Omental fat pad (tissue), 4 donors: ENCODE measurements at places on chromosomes 12 and 14. TPM values are rescaled to one million over a fixed set of nuclear protein-coding genes. Genes with fewer than 3 reads are reported as not detected.

DNA sequence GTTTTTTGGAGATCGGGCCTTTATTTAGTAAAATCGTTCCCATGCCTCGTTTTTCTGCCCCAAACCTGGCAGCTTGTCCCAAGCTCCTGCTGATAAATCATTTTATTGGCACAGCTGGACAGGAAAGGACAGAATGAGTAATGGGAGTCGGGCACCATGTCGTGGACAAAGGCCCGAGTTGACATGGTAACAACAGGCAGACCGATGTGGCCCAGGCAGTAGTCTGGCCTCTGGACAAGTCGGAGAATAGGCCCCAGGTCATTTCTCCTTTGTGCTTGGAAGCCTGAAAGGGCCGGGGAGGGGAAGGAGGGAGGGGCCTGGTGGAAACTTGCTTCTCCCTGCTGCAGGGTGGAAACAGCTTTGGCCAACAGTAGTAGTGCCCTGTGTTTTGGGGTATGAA is 234.9 kb downstream of the SUDS3 start:
- DNase-seq: no peak

GRCh38 chr12:114986178-114986714 is 302.3 kb upstream of the TBX3 start:
- DNase-seq: no peak

- no peak for DNase-seq
Observed at GRCh38 chr12:95130096-95130495, 56.7 kb upstream of the NR2C1 start.

DNA sequence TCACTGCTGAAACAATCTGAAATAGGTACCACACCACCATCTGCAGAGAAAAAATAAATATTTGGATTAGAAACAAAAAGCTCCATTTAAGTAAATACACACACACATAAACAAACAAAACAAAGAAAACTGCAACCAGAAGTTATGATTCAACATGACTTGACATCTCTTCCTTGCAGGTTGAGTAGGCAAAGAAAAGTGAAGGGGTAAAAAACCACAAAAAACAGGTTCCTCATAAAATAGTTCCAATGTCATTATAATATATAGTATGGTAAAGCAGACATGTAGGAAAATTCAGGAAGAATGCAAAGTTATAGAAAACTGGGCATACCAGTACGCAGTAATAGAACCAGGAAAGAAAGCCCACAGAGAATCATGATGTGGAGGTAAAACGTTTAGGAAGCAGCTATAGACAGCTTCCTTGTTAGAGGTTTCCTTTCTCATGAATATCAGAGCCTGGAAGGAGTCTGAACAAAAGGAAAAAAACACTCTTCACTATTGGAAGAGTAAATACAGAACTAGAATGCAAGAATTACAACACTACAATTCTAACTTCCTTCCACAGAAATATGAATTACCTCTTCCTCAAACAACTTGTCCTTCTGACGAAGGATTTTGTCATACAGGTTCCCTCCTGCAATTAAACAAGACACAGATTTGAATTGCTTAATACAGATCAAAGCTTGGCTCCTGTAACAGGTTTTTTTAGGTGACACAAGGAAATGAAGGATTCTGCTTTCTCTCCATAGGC is 6.1 kb downstream of the NEK9 start:
- DNase-seq: no peak

- no peak for DNase-seq
Observed at GRCh38 chr14:93099196-93099595, 16.5 kb downstream of the ITPK1 start.

DNA sequence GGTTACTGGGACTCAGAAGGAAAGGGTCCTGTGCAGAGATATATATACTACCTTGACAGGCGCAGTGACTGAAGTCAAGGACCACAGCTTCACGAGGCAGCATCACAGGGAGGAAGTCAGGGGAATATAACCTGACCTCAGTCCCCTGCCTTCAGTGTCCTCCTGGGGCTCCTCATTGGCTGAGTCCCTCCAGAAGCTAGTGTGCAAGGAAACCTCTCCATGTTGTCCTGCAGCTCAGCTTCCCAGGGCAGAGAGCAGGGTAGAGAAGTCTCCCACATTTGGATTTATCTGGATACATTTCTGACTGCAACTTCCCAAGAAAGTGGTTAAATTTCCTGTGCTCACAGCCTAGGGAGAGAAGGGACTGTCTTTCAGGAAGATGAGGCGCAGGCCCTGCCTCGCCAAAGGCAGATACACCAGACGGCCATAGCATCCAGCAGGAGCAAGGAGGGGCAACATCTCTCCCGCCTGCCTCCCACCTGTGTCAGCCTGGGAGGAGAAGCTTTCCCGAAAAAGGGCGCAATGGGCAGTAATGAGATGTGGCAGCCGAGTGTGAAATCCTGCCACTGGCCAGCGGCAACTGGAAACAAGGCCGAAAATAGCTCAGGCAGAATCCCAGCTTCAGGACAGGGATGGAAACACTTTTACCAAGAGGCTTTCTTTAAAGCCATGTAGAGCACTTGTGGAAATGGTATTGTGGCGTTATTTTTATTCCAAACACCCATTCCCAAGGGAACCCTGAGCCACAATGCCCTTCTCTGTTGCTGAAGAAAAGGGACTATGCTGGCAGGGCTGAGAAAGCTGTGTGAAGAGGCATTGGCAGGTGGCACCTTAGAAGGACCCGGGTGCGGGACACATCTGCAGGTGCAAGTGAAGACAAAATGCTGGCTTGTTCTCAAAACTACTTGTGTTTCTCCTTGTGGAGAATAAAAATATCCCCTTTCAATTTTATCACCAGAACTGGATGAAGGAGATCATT is 54.9 kb upstream of the HIF1A start:
- DNase-seq: no peak

DNA sequence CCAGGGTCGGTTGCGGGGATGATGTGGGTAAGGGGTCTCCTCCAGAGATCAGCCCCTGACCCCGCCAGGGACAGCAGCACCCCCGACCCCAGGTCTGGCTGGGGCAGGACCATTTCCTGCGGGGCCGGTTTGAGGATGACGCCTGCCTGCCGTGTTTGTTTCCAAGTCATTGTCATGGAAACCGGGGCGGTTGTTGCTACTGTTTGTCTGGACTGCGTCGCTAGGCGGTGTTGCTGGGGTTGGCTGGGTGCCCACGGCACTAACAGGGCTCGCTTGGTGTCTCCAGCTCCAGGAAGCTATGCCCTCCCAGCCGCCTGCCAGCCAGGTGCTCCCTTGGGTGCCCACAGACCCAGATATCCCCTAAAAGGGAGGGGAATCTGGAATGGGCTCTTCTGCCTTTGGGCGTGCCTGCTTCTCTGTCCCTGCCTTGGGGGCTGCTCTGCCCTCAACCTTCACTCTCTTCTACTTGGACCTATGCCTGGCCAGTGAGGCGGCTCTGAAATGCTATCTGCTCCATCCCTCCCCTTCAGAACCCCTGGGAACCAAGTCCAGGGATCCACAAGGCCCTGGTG is 4.7 kb upstream of the CRIP1 start:
- DNase-seq: peak; percentile 94

- DNase-seq: no peak
Observed at GRCh38 chr12:43832463-43833168, 3.3 kb upstream of the TMEM117 start.

DNA sequence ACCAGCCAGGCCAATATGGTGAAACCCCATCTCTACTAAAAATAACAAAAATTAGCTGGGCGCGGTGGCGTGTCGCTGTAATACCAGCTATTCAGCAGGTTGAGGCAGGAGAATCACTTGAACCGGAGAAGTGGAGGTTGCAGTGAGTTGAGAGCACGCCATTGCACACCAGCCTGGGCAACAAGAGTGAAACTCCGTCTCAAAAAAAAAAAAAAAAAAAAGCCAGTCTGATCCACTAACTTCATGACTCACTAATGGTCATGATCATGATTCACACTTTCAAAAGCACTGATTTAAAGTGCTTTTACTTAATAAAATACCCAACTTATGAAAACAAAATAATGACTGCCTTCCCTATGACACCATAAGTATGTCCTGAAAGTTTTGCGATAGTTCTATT is 38.4 kb upstream of the CPM start:
- DNase-seq: no peak

DNA sequence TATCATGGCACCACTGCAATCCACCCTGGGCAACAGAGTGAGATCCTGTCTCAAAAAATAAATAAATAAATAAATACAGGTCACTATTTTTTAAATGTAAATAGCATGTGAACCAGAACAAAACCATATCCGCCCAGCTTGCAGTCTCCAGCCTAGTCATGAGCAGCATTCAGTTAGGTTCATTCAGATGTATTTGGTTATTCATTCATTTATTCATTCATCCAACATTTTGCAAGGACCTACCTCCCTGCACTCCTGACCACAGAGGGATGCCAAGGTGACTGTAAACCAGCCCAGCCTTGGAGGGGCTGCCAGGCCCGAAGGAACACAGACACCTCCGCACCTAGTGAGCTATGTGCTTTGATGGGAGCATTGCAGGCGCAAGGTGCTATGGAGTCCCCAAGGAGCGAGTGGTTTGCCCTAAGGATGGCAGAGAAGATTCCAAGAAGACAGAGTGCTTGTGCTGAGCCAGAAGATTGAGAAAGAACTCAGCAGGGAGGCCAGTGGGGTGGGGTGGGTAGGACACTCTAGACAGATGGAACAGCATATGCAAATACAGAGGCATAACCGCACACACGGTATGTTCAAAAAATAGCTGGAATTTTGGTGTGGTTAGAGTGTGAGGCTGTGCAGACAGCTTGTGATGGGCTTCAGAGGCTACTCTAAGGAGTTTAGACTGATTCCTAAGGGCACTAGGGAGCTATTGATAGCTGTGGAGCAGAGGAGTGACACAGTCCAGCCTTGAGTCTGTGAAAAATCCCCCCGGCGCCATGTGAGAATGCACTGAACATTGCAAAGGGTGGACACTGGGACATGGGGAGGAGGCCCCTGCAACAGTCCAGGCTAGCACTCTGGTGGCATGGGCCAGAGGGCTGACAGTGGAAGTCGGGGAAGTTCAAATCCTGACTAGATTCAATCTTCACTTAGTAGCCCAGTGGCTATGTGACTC is 11.7 kb downstream of the DTX1 start:
- DNase-seq: no peak

GRCh38 chr12:130336723-130337487 is 782 bp upstream of the PIWIL1 start:
- no peak for DNase-seq

TAS2R42 gene
- not detected for total RNA-seq

RND1 gene
- total RNA-seq: 5.8 TPM

LMO3 gene
- 122 TPM for total RNA-seq

LRRC10 gene
- not detected for total RNA-seq

GALNT16 gene
- 18.3 TPM for total RNA-seq
